ENCODE measurements at places on chromosomes 6 and 20.

GRCh38 chr20:37394543-37395409 lies 48.8 kb downstream of the SRC start:
- DNase-seq = peak; percentile 39

DNA sequence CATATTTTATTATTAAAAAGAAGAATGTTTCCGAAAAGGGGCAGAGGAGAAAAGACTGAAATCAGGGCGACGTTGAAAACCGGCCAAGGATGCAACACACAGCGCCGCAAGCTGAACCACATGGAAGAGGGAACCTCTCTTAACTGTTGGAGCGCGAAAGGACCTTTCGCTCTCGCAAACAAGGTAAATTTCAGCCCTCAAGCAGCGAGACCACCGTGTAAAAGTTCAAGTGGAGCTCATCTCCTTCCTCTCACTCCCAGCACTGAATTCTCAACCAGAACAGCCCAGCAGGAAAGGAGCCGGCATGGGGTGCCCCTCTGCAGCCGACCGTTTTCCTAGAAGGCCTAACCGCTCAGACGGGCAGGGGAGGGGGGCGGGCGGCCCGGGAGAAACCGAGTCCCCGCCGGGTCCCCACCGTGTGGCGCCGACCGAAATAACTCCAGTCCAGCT lies 621 bp downstream of the GPR63 start:
- DNase-seq = no peak

- DNase-seq = no peak
These were observed 83.3 kb downstream of the TAF4 start for GRCh38 chr20:61982191-61982950.

- no peak for DNase-seq
These were observed 248.2 kb downstream of the KHDC1L start for GRCh38 chr6:72977114-72977513.
